CD4-positive, alpha-beta T cell (primary cell): ENCODE measurements at places on chromosomes 7 and 10.

- DNase-seq: no peak
These were observed 777.5 kb upstream of the POM121L12 start for GRCh38 chr7:52257890-52258289.

DNA sequence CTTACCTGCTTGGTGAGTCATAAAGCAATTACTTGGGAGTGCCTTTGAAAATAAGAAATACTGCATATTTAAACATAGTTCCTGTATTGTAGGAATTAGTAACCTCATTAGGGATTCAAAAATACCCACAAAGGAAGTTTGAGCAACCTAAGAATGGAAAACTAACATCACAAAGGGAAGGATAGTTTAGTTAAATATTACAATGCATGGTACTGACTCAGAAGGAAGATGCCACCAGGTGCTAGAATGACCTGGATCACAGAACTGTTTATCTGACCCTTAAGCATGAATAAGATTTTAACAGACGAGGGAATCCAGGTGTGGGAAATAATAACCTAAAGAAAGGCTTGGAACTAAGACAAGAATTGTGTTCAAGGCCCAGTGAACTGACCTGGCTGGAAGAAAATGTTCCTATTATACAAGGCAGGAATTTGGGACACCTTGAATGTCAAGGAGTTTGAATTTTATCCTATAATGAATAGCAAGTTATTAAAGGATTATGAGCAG is 106.4 kb downstream of the GSAP start:
- no peak for DNase-seq

DNA sequence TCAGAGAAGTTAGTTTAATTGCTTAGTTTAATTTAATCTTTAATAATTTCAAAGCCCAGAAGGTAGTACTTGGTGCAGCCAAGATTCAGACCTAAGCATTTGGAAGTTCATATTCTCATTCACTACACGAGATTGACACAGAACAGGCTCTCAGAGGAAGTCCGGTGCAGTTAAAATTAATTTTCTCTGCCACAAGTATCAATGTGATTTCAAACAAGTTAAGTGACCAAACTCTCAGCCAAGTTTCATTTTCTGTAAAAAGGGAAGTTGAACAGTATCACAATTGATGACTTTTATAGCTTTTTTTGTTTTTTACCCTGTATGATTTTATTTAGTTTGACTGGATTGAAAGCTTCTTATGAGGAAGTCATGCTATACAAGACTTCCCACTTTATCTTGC is 1494.9 kb upstream of the LRRTM3 start:
- DNase-seq: no peak

GRCh38 chr7:158949359-158949758 is 93.0 kb downstream of the DYNC2I1 start:
- DNase-seq: no peak

- DNase-seq: no peak
These were observed 264.9 kb downstream of the SKIDA1 start for GRCh38 chr10:21260506-21261149.

GRCh38 chr10:69855346-69856111 is 53.8 kb downstream of the COL13A1 start:
- no peak for DNase-seq

GRCh38 chr7:30114536-30115238 is 20.1 kb upstream of the MTURN start:
- DNase-seq: no peak

DNA sequence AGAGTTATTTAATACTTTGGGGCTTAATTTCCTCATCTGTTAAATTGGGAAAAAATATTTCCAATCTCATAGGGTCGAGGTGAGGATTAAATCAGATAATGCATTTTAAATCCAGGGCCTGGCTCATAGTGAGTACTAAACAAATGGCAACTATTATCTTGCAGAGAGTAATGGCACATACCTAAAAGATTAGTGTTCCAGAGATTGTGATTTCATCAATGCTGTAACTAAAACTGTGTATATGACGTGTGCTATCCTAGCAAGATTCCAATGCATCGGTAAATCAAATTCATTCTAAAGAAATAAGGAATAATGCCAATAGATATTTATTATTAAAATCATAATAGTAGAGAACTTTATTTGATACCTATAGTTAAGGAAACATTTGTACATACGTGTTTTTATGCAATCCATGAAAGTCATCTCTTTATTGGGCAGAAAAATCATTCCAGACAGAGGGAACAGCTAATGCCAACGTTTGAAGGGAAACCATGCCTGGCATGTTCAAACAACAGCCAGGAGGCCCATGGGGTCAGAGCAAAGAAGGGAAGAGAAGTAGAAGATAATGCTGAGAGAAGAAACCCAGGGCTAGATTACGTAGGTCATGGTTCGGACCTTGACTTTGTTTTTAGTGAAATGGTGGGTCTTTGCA is 174.8 kb upstream of the AGR3 start:
- DNase-seq: no peak

DNA sequence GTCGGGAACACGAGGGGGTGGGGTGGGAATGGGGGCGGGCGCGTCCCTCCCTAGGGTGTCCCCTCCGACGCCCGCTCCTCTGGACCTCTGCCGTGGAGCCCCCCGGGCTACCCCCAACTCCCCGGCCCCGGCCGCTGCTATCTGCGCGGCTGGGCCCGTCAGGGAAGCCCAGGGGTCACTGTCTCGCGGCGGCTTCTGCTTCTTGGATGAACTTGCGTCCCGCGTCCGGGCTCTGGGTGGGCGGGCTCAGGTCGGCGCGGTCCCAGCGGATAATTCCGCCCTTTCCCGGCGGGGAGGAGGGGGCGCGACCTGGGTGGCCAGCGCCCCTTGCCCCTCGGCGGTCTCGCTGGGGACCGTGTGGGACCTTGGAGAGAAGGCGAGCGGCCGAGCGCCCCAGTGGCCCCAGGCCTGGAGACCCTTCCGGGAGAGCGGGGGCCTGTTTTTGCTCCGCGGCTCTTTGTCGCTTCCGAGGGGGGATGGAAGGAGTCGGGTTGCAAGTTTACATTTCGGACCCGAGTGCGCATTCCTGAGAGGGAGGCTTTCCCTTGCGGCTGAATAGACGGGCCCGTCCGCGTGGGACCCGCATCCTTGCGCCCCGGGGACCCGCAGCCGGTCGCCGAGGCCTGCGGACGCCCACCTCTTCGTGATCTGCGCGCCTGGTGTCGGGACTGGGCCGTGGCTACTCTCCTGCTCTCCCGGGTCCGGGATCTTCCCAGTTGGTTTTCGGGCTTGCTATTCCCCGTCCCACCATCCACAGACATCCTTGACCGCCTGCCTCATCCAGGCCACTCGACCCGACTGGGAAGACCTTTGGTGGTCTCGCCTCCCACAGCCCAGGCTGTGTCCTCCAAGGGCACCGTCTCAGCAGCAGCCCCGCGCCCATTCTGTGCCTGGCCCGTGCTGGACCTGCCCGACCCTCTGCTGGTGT is 812 bp downstream of the DOCK1 start:
- DNase-seq: no peak
